T-helper 17 cell (primary cell): ENCODE measurements at places on chromosomes 1 and 21.

DNA sequence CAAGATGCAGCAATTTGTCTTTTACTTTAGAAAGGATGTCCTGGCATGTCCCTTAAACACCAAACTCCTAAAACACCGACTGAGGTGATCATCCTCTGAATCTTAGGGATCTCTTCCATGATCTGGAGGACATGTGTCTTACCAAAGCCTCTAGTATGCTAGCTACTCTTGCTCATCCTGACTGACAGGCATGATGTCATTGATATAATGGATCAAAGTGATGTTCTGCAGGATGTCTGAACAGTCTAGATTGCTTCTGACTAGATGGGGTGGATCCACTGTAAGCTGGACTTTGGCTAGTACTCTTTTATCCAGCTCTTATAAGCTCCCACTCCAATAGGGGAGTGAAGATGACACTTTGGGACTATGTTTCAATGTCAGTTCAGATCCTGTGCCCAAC lies 11.3 kb upstream of the CGN start:
- H3K4me3 ChIP-seq = no peak overlapping the region
- H3K27me3 ChIP-seq = no peaks in the 10 kb centered on the region
- DNase-seq = no peak
- H3K36me3 ChIP-seq = no peaks in the 10 kb centered on the region

DNA sequence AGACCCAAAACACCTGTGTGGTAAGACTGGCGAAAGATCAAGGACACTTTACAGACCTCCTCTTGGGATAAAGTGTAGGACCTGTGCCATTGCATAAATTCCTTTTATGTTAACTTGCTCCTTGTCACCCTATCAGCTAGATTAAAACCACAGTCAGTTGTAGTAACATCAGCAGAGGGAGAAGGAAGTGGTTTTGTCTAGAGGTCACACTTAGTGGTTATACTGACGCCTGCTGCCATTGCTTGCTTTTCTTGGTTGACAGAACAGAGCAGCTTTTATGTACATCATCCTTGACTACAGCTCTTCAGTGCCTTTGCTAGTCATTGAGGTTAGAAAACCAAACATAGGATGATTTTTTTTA lies 101.4 kb downstream of the PBX1 start:
- no peaks in the 10 kb centered on the region for H3K36me3 ChIP-seq
- DNase-seq = no peak
- peaks cover 4% of the 10 kb centered on the region for H3K4me1 ChIP-seq
- H3K4me3 ChIP-seq = no peak overlapping the region

DNA sequence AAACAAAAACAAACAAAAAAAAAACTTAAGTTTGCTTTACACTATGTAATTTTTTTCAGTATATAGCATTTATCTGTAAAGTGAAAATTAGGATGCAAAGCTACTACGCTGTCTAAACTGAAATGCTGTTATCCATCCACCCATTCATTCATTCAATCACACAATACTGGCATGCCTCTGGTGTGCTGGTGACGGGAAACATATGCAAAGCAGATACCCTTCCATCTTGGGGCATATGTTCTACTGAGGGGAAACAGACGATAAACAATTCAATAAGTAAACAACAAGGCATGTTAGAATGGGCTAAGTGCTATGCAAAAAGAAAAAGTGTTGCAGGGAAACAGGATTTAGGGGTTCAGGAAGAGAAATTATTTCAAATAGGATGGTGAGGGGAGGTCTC lies 3.2 kb downstream of the CLSTN1 start:
- H3K4me3 ChIP-seq = peak overlapping the region; percentile 31
- DNase-seq = no peak
- no peaks in the 10 kb centered on the region for H3K27me3 ChIP-seq
- no peak overlapping the region for H3K27ac ChIP-seq
- H3K4me1 ChIP-seq = peaks cover 29% of the 10 kb centered on the region

DNA sequence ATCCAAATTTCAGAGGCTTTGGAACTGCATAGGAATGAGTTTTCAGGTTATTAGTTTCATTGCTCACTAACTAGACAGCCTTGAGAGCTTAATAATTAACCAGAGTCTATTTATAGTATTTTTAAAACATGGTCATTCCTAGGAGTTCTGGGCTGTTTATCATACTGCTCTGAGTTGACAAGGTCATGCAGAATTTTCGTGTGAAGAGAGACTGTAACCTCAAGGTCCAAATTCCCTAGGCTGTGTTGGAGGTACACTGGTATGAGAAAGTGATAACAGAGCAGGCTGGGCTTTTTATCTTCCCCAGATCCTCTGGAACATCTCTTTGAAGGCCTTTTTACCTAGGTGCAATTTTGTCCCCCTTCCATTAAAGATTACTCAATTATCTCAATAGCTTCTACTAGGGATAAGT lies 736.3 kb downstream of the LTN1 start:
- DNase-seq = no peak
- H3K27me3 ChIP-seq = no peaks in the 10 kb centered on the region
- no peaks in the 10 kb centered on the region for H3K36me3 ChIP-seq
- no peak overlapping the region for H3K4me3 ChIP-seq

DNA sequence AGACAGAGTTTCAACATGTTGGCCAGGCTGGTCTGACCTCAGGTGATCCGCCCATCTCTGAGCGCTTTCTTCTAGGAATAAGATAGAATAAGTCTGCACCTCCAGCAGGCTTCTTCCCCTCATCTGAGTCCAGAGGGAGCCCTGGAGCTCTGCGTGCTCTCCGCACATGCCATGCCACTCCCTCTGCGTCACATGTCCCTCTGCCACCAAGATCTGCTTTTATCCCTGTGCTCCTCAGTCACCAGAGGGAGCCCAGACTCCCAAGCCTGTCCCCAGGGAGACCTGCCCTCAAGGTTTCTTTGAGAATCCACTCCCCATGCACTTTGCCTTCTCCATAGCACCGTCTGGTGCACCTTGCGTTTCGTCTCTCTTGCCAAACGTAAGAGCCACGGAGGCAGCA lies 213.0 kb downstream of the CAMTA1 start:
- peaks cover 48% of the 10 kb centered on the region for H3K27me3 ChIP-seq
- H3K4me3 ChIP-seq = no peak overlapping the region
- peaks cover 2% of the 10 kb centered on the region for H3K36me3 ChIP-seq
- no peak overlapping the region for H3K27ac ChIP-seq
- no peaks in the 10 kb centered on the region for H3K4me1 ChIP-seq

- peaks cover 12% of the 10 kb centered on the region for H3K27me3 ChIP-seq
- no peak overlapping the region for H3K27ac ChIP-seq
- H3K4me3 ChIP-seq = no peak overlapping the region
- no peaks in the 10 kb centered on the region for H3K4me1 ChIP-seq
Measured at GRCh38 chr1:115461526-115461925, 123.5 kb upstream of the NGF start.

DNA sequence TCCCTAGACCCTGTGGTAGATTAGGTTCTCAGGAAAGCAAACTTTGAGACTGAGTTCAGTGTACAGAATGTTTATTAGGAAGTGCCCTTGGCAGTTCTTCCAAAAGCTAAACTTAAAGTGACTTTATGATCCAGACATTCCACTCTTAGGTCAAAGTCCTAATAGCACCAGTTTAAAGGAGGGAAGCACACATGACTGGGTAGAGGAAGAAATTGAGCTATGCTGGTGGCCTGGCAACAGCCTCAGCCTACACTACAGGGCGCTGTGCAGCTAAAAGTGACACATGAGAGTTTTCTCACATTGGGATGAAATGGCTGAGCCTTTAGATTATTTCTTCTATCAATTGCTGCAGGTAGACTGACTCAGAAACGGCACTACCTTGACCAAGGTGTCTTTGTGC lies 280.4 kb downstream of the BRINP2 start:
- DNase-seq = no peak
- H3K4me1 ChIP-seq = no peaks in the 10 kb centered on the region
- no peak overlapping the region for H3K4me3 ChIP-seq
- H3K27me3 ChIP-seq = no peaks in the 10 kb centered on the region
- H3K36me3 ChIP-seq = no peaks in the 10 kb centered on the region
- no peak overlapping the region for H3K27ac ChIP-seq

- peaks cover 12% of the 10 kb centered on the region for H3K4me1 ChIP-seq
- DNase-seq = no peak
- no peak overlapping the region for H3K27ac ChIP-seq
- H3K27me3 ChIP-seq = peaks cover 25% of the 10 kb centered on the region
- H3K36me3 ChIP-seq = peaks cover 4% of the 10 kb centered on the region
- H3K4me3 ChIP-seq = no peak overlapping the region
Measured at GRCh38 chr1:235883261-235883927, 16.7 kb upstream of the LYST start.

DNA sequence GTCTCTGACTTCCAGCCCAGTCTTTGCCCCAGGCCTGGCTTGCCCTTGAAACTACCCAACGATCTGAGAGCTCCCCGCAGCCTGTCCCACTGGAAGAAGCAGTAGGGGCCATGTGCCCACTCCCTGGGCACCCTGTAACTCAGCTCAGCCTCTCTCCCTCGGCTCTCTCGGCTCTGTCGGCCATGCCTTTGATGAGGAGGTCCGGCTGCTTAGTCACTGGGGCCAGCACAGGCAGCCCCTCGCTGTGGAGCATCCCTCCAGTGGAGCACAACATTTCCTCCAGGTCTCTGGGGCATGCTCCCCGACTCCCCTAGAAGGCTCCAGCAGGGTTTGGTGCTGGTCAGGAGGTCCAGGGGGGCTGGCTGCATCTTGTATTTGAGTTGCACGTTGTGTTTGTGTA lies 83.3 kb upstream of the DISP3 start:
- H3K36me3 ChIP-seq = peaks cover 3% of the 10 kb centered on the region
- H3K27ac ChIP-seq = no peak overlapping the region
- no peak for DNase-seq
- peaks cover 26% of the 10 kb centered on the region for H3K27me3 ChIP-seq

- DNase-seq = no peak
- peaks cover 2% of the 10 kb centered on the region for H3K36me3 ChIP-seq
- no peak overlapping the region for H3K27ac ChIP-seq
- H3K4me3 ChIP-seq = no peak overlapping the region
- no peaks in the 10 kb centered on the region for H3K27me3 ChIP-seq
Measured at GRCh38 chr1:15571266-15571665, 13.6 kb downstream of the AGMAT start.

DNA sequence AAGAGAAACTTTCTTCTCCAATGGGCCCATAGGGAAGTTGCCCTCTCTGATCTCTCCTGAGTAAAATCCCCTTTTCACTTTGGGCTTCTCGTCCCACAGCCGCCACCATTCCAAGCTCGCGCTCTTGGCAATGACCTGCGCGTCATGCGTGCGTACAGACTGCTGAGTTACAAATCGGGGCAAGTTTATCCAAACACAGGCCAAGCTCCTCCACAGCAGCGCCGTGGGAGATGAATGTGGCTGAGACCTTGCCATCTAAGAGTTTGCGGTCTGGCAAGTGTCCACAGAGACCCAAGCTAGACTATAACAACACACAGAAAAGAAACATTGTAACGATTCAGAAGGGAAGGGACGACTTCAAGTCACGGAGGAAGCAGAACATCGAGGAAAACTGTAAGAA lies 116.3 kb upstream of the SOD1 start:
- H3K36me3 ChIP-seq = no peaks in the 10 kb centered on the region
- no peaks in the 10 kb centered on the region for H3K4me1 ChIP-seq
- H3K27ac ChIP-seq = no peak overlapping the region
- DNase-seq = no peak

DNA sequence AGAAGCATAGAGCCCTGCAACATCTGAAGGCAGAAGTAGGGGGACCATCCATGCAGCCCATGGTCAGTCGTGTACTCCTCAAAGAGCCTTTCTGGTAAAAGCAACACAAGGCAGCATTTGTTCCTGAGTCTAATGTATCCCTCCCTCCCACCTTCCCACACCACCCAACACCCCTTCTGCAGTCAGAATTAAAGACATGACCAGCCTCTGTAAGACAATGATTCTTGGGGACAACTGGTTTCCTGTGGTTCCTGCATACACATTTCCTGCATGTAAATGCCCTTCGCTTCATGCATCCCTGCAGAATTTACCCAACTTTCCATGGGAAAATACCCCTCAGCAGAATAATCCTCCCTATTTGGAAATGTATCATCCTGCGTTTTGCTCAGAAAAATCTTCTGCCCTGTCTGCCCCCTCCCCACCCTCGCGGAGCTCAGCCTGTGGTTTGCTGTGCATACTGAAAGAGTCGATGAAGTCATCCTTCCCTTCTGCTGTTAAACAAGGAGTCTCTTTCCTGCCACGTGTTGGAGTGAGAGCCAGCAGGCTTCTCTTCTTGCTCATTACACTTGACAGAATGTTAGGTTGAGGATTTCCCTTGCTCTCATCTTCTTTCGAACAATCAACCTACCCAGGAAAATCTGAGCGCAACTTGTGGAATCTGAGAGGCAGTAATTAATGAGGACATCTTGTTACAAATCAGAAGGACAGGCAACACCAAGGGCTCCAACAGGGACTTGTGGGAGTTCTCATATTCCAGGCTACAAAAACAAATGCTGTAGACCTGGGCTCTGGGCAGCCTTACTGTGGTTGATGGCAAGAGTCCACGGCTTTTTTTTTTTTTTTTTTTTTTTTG lies 4.7 kb downstream of the TNN start:
- no peak for DNase-seq
- H3K27me3 ChIP-seq = peaks cover 78% of the 10 kb centered on the region
- H3K36me3 ChIP-seq = no peaks in the 10 kb centered on the region
- H3K27ac ChIP-seq = no peak overlapping the region

DNA sequence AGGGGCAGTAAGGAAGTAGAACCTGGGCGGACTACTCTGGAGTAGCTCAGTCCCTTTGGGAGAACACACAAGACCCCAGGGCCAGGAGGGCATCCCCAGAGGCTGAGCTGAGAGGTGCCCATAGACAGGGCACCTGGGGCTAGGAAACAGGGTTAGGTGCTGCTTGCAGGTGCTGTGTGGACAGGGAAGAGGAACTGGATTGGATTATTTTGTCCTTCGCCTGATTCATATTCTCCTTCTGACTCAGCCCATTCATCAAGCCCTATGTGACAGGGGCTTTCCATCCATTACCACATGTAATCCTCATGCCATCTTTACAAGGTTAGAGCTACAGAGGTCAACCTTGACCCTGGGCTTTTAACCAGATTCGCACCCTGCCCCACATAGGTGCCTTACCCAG lies 183.9 kb downstream of the C1orf94 start:
- H3K27ac ChIP-seq = no peak overlapping the region
- no peak overlapping the region for H3K4me3 ChIP-seq
- H3K36me3 ChIP-seq = peaks cover 2% of the 10 kb centered on the region
- no peak for DNase-seq

DNA sequence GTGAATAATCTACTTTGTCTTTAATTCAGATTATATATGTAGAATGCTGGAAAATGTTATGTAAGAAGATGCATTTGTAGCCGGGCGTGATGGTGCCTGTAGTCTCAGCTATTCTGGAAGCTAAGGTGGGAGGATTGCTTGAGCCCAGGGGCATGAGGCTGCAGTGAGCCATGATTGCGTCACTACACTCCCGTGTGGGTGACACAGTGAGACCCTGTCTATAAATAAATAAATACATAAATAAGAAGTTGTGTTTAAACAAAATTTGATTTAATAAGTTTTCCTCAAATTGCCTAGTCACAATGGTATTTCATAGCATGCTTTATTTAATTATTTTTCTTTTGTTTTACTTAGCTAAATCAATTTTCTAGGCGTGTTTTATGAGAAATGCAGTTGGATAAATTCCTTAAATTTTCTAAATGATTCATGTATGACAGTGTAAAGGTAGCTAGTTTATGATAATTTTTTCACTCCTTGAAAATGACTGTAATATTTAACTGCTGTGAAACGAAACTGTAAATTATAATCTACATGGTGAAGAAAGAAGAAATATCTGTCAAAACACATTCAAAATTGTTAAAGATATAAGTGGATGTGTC lies 232.6 kb downstream of the SRGAP2C start:
- H3K4me1 ChIP-seq = peaks cover 10% of the 10 kb centered on the region
- H3K4me3 ChIP-seq = no peak overlapping the region
- H3K27me3 ChIP-seq = no peaks in the 10 kb centered on the region
- peaks cover 2% of the 10 kb centered on the region for H3K36me3 ChIP-seq

- H3K27ac ChIP-seq = no peak overlapping the region
- peaks cover 3% of the 10 kb centered on the region for H3K36me3 ChIP-seq
- H3K4me3 ChIP-seq = no peak overlapping the region
- H3K4me1 ChIP-seq = no peaks in the 10 kb centered on the region
- DNase-seq = no peak
- H3K27me3 ChIP-seq = no peaks in the 10 kb centered on the region
Measured at GRCh38 chr1:3683992-3684391, 31.7 kb downstream of the TP73 start.
